ENCODE measurements at places on chromosomes 13 and 19.

GRCh38 chr13:48892053-48892687 is 83.5 kb upstream of the FNDC3A start:
- DNase-seq, result no peak

DNA sequence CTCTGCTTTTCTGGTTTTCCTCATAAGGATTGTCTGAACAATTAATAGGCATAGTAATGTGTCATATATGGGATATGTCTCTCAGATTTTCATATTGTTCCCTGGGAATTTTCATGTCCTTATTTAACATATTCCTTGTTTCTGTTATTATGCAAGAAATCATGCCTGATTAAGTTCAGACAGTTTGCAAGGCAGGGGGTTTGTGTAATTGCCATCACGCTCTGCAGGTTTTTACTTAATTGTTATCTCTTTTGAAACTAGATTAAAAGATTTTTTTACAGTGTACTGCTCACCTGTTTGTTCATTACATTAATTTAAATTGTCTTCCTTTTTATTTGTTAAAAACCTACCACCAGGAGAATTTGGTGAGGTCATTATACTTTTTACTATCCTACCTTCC is 1253.2 kb upstream of the PRR20A start:
- no peak for DNase-seq

- DNase-seq, result no peak
Observed at GRCh38 chr13:20190076-20190475, 2.7 kb downstream of the GJB2 start.

- DNase-seq, result no peak
Observed at GRCh38 chr13:26486550-26486949, 70.9 kb upstream of the WASF3 start.

GRCh38 chr19:39471756-39472536 is 8.7 kb upstream of the TIMM50 start:
- DNase-seq, result peak; percentile 43

- no peak for DNase-seq
Observed at GRCh38 chr13:114194853-114195252, 15.8 kb downstream of the CFAP97D2 start.

GRCh38 chr13:22483276-22483675 is 697.5 kb upstream of the SGCG start:
- no peak for DNase-seq

All from stimulated activated CD8-positive, alpha-beta memory T cell treated with anti-CD3 and anti-CD28 coated beads, Interleukin-4, amount 100 ng/mL, for 48 hours (primary cell).